ENCODE measurements at places on chromosomes 7 and 10.

DNA sequence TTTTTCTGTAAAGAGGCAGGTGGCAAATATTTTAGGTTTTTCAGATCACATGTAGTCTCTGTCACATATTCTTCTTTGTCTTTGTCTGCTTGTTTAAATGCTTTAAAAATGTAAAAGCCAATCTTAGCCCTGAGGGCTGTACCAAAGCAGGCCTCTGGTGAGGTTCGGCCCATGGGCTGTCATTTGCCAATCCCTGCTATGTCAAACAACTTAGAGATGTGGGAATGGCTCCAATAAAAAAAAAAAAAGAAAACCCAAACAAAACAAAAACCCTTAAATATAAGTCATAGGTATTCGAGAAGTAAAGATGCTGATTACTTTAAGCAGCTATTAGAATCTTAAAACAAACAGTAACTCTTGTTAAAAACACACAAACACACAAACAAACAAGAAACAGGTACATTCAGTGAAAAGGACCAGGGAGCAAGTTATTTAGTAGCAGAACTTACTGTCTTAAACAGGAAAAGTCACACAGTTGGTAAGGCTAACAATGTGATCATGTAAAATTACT is 61.4 kb upstream of the NAMPT start:
- no peak overlapping the region for H3K27ac ChIP-seq
- no peak overlapping the region for H3K4me3 ChIP-seq
- no peaks in the 10 kb centered on the region for H3K4me1 ChIP-seq
- no peaks in the 10 kb centered on the region for H3K36me3 ChIP-seq
- no peaks in the 10 kb centered on the region for H3K27me3 ChIP-seq

- no peak overlapping the region for H3K27ac ChIP-seq
- no peak for DNase-seq
- H3K27me3 ChIP-seq = no peaks in the 10 kb centered on the region
- no peaks in the 10 kb centered on the region for H3K4me1 ChIP-seq
Measured at GRCh38 chr10:89171263-89171872, 35.7 kb downstream of the CH25H start.

- DNase-seq = no peak
- no peaks in the 10 kb centered on the region for H3K36me3 ChIP-seq
- no peaks in the 10 kb centered on the region for H3K4me1 ChIP-seq
- H3K27me3 ChIP-seq = no peaks in the 10 kb centered on the region
- H3K4me3 ChIP-seq = no peak overlapping the region
- no peak overlapping the region for H3K27ac ChIP-seq
Measured at GRCh38 chr10:36344240-36345174, 702.4 kb upstream of the FZD8 start.

DNA sequence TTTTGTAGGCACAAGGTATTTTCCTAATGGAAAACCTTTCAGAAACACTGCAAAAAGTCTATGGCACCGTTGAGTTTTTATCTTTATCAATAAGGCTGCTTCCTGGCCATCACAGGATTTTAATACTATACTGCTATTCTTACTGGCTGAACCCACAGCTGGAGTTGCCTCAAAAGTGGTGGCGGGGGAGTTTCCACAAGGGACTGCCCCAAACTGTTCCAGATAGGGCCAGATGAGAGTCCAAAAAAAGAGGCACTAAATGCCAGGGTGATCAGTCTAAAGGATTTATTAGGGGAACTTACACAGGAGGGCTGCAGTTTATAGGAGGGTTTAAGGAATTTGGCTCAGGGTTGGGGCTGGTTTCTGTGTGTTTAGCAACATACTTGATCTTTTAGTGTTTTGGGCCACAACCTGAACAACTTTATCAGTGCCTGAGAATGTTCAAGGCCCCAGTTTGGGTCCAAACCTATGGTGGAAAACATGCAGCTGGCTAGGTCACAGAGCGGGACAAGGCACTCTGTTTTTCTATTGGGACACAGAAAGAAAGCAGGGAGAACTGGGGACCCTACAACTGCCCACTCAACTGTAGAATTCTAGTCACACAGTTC is 41.4 kb downstream of the STAM start:
- no peak overlapping the region for H3K4me3 ChIP-seq
- H3K27ac ChIP-seq = no peak overlapping the region
- peaks cover 22% of the 10 kb centered on the region for H3K36me3 ChIP-seq

GRCh38 chr7:80748363-80749042 is 110.1 kb downstream of the CD36 start:
- H3K4me1 ChIP-seq = no peaks in the 10 kb centered on the region
- no peak for DNase-seq
- no peak overlapping the region for H3K4me3 ChIP-seq
- peak overlapping the region; percentile 74 for H3K27ac ChIP-seq
- H3K36me3 ChIP-seq = no peaks in the 10 kb centered on the region

GRCh38 chr10:62057359-62057758 is 155.9 kb downstream of the ARID5B start:
- DNase-seq = no peak
- H3K27ac ChIP-seq = no peak overlapping the region
- no peaks in the 10 kb centered on the region for H3K36me3 ChIP-seq
- H3K27me3 ChIP-seq = no peaks in the 10 kb centered on the region
- H3K4me3 ChIP-seq = no peak overlapping the region
- H3K4me1 ChIP-seq = no peaks in the 10 kb centered on the region

DNA sequence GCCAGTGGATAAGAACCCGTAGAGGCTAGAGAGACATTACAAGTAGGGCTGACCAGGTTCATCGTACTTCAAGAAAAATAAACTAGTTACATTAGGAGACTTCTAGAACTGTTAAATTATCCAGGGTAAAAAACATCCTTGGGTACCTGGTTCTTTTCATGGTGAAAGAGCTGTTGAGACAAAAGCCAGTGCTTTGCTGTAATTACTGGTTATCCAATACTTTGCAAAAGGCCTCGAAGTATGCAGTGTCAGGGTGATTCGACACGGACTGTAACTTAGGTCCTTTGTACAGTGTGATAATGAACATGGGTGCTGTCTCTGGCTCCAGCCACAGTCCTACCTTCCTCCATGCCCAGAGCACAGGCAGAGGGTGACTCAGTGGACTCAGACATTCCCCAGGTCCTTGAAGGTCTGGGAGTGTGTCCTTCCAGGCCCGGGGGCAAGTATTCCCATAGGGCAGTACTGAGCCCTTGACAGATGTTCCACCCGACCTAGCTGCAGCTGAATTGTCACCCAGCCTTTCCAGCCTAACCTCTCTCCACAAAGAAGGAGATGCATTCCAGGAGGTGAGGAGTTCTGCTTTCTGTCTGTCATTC is 123.6 kb upstream of the TMEM72 start:
- H3K4me3 ChIP-seq = no peak overlapping the region
- no peak for DNase-seq
- no peaks in the 10 kb centered on the region for H3K4me1 ChIP-seq
- no peak overlapping the region for H3K27ac ChIP-seq

DNA sequence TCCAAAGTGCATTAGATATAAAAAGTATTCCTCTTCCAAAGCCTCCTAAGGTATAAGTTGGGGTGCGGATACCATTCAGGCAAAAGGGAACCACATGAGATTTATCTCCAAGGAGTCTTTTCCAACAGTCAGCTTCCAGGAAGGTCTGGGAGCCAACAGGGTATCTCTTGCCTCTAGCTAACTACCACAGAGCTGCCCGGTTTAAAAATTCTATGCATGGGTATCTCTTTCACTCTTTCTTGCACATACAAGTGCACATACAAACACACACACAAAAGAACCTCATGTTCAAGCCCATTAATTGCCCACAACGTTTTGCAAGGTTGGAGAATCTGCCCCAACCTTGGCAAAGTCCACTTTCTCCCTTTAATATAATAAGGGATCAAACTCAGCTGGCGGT is 80.7 kb downstream of the CDK6 start:
- H3K4me1 ChIP-seq = peaks cover 3% of the 10 kb centered on the region
- H3K27me3 ChIP-seq = no peaks in the 10 kb centered on the region
- H3K36me3 ChIP-seq = peaks cover 4% of the 10 kb centered on the region
- DNase-seq = no peak
- no peak overlapping the region for H3K4me3 ChIP-seq

- DNase-seq = no peak
- H3K36me3 ChIP-seq = no peaks in the 10 kb centered on the region
- H3K4me1 ChIP-seq = peaks cover 3% of the 10 kb centered on the region
- no peak overlapping the region for H3K27ac ChIP-seq
- H3K4me3 ChIP-seq = no peak overlapping the region
- peaks cover 40% of the 10 kb centered on the region for H3K27me3 ChIP-seq
Measured at GRCh38 chr7:15853832-15854470, 167.5 kb upstream of the MEOX2 start.

GRCh38 chr10:8060704-8061121 is 6.2 kb downstream of the GATA3 start:
- peak overlapping the region; percentile 74 for H3K4me3 ChIP-seq
- peak; percentile 61 for DNase-seq
- peaks cover 36% of the 10 kb centered on the region for H3K4me1 ChIP-seq
- H3K27ac ChIP-seq = no peak overlapping the region
- peaks cover 54% of the 10 kb centered on the region for H3K36me3 ChIP-seq

- no peak for DNase-seq
- H3K36me3 ChIP-seq = no peaks in the 10 kb centered on the region
- no peak overlapping the region for H3K4me3 ChIP-seq
- H3K27ac ChIP-seq = no peak overlapping the region
Measured at GRCh38 chr7:112770051-112770450, 20.1 kb downstream of the TMEM168 start.

- no peak overlapping the region for H3K4me3 ChIP-seq
- no peak overlapping the region for H3K27ac ChIP-seq
- DNase-seq = no peak
Measured at GRCh38 chr10:22366771-22367170, 21.5 kb downstream of the SPAG6 start.

- H3K4me1 ChIP-seq = no peaks in the 10 kb centered on the region
- no peak overlapping the region for H3K27ac ChIP-seq
- no peaks in the 10 kb centered on the region for H3K36me3 ChIP-seq
- DNase-seq = no peak
- H3K4me3 ChIP-seq = no peak overlapping the region
- H3K27me3 ChIP-seq = no peaks in the 10 kb centered on the region
Measured at GRCh38 chr7:91344911-91345310, 80.7 kb downstream of the FZD1 start.

GRCh38 chr7:91564541-91564940 is 300.3 kb downstream of the FZD1 start:
- no peak overlapping the region for H3K27ac ChIP-seq
- no peaks in the 10 kb centered on the region for H3K27me3 ChIP-seq
- peaks cover 5% of the 10 kb centered on the region for H3K4me1 ChIP-seq
- H3K4me3 ChIP-seq = no peak overlapping the region

- H3K27me3 ChIP-seq = no peaks in the 10 kb centered on the region
- no peak overlapping the region for H3K27ac ChIP-seq
- H3K4me1 ChIP-seq = peaks cover 10% of the 10 kb centered on the region
- no peak overlapping the region for H3K4me3 ChIP-seq
- DNase-seq = no peak
- no peaks in the 10 kb centered on the region for H3K36me3 ChIP-seq
Measured at GRCh38 chr10:50512743-50513416, 110.9 kb downstream of the SGMS1 start.

DNA sequence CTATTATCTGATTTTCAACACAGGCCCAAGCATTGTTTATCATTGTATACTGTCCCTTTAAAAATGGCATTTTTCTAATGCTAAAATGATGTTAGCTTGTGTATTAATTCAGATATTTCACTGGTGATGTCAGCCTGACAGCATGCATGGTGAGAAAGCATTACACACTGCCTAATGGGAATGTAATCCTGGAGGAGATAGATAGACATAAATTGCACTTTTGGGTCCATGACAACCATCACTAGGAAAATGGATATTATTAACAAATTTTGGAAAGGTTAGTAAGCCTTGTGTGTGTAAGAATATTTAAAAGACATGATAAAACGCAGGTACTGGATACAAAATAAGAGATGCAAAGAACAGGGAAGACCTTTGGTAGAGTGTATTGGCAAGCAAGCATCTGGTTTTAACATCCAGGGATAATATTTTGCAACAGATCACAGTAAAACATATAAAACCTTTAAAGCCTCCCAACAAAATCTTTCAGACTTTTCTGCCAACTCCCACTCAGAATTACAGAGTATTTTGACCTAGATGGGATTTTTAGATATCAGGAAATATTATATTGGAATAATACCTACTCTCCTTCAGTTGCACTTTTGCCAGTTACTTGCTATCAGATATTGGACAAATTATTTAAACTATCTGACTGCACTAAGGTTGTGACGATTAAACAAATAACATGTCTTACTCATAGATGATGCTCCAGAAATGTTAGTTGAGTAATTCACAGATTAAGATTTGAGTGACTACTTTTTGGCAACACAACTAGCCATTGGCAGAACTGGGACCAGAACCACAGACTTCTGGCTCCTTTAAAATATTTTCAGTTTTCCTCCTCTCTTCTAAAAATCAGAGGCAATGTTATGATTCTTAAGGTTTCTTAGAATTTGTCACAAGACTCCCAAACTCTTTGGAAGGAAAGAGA is 291.6 kb upstream of the SEMA3C start:
- H3K4me3 ChIP-seq = no peak overlapping the region
- DNase-seq = no peak
- no peak overlapping the region for H3K27ac ChIP-seq
- no peaks in the 10 kb centered on the region for H3K36me3 ChIP-seq
- H3K27me3 ChIP-seq = no peaks in the 10 kb centered on the region

GRCh38 chr7:41573015-41573414 is 129.9 kb downstream of the INHBA start:
- H3K36me3 ChIP-seq = no peaks in the 10 kb centered on the region
- no peaks in the 10 kb centered on the region for H3K27me3 ChIP-seq
- no peak overlapping the region for H3K27ac ChIP-seq
- H3K4me1 ChIP-seq = no peaks in the 10 kb centered on the region
- H3K4me3 ChIP-seq = no peak overlapping the region

DNA sequence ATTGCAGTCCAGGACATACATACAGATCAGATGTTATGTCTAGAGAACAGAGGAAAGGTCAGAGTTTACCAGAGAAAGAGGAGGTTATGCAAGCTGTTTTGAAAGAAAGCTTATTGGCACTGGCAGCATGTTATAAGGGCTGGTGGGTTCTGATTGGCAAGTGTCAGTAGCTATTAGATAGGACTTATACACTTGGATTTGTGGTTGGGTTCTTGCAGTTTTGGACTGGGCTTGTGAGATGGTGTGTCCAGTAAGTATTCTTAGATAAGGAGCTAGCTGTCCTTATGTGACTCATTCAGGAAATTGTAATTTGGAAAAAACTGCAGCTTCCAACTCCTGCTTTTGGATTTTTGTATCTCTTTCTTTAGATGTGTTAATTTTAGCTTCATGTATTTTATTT is 130.7 kb upstream of the NAMPT start:
- no peak overlapping the region for H3K27ac ChIP-seq
- H3K4me3 ChIP-seq = peak overlapping the region; percentile 57
- no peaks in the 10 kb centered on the region for H3K36me3 ChIP-seq
- peaks cover 7% of the 10 kb centered on the region for H3K4me1 ChIP-seq
- H3K27me3 ChIP-seq = no peaks in the 10 kb centered on the region

- H3K27me3 ChIP-seq = no peaks in the 10 kb centered on the region
- H3K36me3 ChIP-seq = no peaks in the 10 kb centered on the region
- no peak overlapping the region for H3K4me3 ChIP-seq
- peak; percentile 53 for DNase-seq
- no peak overlapping the region for H3K27ac ChIP-seq
- peaks cover 10% of the 10 kb centered on the region for H3K4me1 ChIP-seq
Measured at GRCh38 chr7:77427996-77428603, 12.0 kb upstream of the GSAP start.

- H3K27me3 ChIP-seq = no peaks in the 10 kb centered on the region
- peaks cover 5% of the 10 kb centered on the region for H3K4me1 ChIP-seq
- no peak overlapping the region for H3K27ac ChIP-seq
- peak; percentile 79 for DNase-seq
- no peaks in the 10 kb centered on the region for H3K36me3 ChIP-seq
Measured at GRCh38 chr7:51121931-51122425, 194.6 kb downstream of the COBL start.
